ENCODE measurements at places on chromosomes 16 and 17.
A peak's percentile ranks its signal among the peaks of the same experiment; 100 is the strongest.

DNA sequence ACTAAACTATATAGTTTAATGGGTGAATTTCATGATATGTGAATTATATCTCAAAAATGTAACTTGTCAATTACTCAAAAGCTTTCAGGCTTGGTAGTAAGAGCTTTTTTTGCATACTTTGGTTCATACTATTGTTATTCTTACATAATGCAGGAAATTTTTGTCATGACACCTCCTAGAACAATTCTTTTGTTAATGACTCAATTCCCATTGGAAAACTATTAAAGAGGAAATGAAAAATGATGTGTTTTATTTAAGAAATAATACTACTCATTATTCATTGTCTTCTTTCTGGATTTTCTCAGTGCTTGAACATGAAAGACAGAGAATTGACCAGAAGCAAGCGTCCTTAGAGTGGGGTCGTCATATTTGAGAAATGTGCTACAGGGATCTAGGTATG is 196.4 kb upstream of the KCNJ16 start:
- DNase-seq: no peak

GRCh38 chr17:60161598-60162330 is 12.0 kb downstream of the CA4 start:
- DNase-seq: peak; percentile 35

DNA sequence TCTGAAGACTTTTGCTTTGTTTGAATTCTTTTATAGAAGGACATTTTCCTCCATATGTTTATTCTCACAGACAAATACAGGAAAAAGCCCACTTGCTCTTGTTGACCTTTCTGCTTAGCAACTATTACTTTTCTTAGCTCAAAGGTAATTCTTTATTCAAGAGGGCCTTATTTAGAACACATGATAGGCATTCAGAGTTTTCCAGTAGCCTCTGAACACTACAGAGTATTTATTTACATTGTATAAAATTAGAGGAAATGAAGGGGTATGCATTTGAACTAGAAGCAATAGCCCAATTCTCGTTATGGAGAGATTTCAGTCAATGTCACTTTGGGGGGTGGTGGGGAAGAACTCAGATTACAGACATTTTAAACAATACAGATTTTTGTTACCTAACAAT is 581.7 kb downstream of the KCNJ2 start:
- no peak for DNase-seq

GRCh38 chr16:23420011-23420410 is 33.0 kb downstream of the COG7 start:
- no peak for DNase-seq

DNA sequence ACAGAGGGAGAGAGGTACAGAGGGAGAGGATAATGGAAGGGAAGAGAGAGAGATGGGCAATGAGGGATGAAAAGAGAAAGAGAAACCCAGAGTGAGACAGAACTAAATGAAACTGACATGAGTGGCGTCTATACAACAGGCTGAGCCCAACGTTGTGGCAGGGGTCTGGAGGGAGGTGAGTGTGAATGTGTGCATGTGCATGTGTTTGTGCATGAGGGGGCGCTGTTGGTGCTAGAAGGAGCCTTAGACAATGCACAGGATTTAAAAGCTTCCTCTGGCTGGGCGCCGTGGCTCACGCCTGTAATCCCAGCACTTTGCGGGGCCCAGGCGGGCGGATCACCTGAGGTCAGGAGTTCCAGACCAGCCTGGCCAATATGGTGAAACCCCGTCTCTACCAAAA is 454.8 kb upstream of the CDH11 start:
- no peak for DNase-seq

DNA sequence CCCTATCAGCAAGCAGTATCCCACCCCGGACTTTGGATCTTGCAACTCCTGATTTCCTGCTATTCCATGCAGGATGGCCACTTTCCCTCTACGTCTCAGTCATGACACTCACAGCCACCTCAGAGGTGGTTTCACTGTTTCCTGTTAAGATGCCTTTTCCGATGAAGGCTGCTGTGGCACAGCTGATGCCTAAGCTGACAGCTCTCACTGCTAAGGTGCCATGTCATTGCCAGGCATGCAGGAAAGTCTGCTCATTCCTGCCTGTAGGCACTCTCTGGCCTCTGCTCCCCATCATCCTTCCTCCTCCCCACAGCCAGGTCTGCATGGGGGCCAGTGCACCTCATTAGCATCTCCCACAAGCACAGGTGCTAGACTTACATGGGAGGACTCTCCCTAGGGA is 173.0 kb downstream of the CBLN1 start:
- no peak for DNase-seq

GRCh38 chr17:69525920-69526841 is 111.7 kb downstream of the MAP2K6 start:
- peak; percentile 33 for DNase-seq

DNA sequence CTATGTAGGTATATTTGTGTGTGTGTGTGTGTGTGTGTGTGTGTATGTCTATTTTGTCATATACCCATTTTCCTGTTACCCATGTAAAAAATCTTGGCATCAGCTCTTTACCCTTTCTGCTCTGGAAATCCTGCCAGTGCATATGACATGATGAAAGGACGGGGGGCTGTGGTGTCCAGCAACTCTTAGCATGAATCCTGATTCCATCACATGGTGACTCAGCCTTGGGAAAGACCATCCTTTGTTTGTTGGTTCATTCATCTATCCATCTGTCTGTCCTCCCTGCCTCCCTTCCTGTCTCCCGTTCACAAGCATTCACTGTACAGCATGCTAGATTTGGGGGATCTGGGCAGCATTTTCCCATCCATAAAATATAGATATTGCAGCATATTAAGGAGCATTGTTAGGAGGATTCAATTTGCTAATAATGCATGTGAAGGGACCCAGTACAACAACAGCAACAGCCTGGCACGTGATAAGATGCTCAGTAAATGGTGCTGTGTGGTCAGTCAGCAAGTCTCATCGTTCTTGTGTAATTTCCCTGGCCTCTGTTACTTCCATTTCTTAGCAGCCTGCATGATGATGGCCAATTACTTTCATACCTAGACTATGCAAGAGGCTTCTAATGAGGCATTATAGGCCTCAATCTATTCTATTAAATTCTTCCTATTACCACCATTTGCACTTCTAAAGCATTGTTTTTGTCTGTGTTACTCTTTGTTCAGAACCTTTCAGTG is 191.0 kb downstream of the PRKCA start:
- DNase-seq: no peak

DNA sequence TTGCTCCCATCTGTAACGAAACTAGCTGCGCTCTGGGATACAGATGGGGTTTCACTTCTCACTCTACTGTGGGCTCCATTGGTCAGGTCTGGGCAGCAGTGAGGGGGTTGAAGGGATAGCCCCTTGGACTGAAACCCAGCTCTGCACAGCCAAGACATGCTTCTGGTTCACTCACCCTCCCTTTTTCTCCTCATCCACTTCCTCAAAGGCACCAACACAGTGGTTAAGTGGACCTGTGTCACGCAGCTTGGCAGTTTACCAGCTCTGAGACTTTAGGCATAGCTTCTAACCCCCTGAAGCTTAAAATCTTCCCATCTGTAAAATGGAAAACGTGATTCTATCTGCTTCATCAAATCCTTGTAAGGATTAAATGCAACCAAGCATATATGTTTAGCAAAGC is 11.5 kb upstream of the KRT38 start:
- no peak for DNase-seq

GRCh38 chr16:87598431-87598830 is 3.9 kb upstream of the JPH3 start:
- DNase-seq: no peak

DNA sequence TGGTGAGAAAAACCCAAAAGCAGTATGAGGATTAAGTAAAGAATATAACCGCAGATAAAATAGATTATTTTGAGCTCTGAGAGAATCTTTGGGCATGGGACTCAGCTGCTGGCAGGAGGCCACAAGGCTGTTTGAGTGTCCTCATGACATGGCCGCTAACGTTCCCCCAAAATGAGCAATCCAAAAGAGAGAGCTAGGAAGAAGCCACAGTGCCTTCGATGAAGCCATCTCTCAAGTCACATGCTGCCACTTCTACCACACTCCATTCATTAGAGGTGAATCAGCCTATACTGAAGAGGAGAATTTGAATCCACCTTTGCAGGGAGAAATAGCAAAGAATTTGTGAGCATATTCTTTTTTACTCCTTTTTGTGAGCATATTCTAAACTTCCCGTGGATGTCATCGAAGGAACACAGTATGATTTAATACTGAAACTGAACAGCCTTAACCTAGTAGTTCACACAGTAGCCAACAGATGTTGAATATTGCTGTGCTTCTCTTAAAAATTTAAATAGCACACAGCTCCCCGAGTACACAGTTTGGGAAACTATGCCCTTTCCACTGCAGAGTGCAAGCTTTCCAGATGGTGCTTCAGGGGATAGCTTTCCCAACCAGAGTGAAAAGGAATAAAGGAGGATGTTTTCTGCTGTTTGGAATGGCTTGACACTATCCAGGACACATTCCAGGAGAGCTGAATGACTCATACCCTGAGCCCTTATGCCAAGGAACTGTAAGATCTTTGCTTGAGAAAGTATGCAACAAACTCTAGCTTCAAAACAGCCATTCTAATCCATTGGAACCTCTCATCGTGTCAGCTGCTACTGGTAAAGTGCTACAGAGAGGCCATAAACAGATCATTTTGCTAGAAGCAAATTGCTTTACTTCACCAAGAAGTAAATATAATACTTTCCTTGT is 33.9 kb downstream of the ANKFY1 start:
- no peak for DNase-seq

- DNase-seq: no peak
These were observed 8.0 kb upstream of the AKTIP start for GRCh38 chr16:53511084-53511402.

DNA sequence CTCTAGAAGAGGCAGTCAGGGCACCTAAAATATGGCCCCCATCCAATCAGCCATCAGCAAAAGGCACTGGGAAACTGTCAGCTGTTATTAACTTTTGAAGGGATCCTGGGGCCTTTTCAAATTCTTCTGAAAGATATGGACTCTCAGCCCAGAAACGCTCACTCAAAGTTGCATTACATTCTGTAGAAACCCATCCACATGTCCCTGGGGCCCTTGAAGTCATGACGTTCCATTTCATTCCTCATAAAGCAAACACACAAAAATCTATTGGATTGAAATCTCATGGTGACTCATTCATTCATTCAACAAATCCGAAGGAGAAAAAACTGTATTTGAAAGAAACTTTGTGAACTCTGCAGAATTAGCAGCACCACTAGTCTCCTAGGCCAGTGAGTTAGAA is 215.3 kb downstream of the C16orf95 start:
- DNase-seq: no peak

GRCh38 chr17:63709110-63709509 is 9.2 kb upstream of the LIMD2 start:
- DNase-seq: no peak

- peak; percentile 31 for DNase-seq
These were observed 54.3 kb downstream of the KPNA2 start for GRCh38 chr17:68089881-68090280.

- no peak for DNase-seq
These were observed 808 bp upstream of the BAHCC1 start for GRCh38 chr17:81394377-81394920.

GRCh38 chr16:3755249-3755648 is 37.9 kb upstream of the TRAP1 start:
- DNase-seq: no peak

All from GM10248 (cell line).